Hair follicular keratinocyte (primary cell): ENCODE measurements at places on chromosomes 6 and 20. TPM values are rescaled to one million over a fixed set of nuclear protein-coding genes. Genes with fewer than 3 reads are reported as not detected.

TEAD3 gene
- 11.7 and 14.5 TPM in 2 replicates for total RNA-seq

NMBR gene
- total RNA-seq = 0.11 and 0.31 TPM in 2 replicates

NOX3 gene
- total RNA-seq = not detected in 2 replicates

TP53TG5 gene
- not detected in 2 replicates for total RNA-seq
